HT-29 (cell line): ENCODE measurements at places on chromosomes 1 and 21.
A peak's percentile ranks its signal among the peaks of the same experiment; 100 is the strongest.

DNA sequence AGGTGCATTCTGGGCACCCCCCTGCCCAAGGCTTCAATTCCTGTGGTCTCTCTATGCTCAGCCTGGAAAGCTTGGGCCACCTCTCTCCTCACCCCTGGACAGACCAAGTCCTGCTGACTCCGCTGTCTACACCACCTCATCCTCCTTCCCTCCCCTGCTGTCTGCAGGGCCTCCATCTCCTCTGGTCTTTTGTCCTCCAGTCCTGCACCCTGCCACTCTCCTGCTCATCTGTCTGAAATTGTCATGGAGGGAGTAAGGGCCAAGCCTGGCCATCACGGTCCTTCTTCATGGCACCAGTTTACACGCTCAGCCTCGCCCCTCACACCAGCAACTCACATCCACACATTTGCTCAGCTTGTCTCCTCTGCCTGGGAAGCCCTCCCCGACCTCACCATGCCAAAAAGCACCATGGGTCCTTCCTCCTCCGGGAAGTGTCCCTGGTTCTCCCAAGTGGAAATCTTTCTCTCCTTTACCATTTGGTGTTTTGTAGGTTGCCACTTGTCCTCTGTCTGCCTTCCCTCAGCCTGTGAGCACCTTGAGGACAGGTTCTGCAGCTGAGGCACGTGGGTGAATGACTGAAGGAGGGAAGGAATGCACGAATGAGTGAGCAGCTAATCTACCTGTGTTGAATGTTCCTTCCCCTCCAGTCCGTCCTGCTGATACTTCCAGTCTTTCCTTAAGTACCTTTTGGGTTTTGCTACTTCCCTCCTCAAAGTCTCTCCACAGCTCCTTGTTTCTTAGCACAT is 2.1 kb upstream of the SLC2A1 start:
- no peak for DNase-seq

DNA sequence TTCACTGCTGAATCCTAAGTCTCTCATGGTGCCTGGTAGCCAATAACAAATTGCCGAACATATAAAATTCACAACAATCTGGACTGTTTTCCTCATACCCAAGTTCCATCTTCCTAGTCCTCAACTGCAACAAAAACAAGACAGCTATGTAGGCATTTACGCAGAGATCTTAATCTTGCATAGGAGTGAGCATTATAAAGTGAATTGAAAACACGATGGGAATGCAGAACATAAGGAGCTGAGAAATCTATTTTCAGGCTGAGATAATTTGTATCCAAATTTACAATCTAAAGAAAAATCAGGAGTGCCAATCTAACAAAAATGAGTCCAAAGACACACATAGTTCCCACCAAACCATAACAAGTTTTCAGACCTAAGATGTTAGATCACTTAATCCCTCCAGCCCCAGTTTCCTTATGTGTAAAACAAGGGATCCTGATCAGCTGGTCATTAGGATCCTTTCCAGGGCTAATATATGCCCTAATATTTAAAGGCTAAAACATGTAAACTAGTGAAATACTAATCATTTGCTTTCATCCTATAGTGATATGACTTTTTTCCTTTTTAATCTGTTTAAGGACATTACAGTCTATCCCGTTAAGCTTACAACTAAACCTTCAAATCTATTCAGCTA is 1.9 kb downstream of the SLC16A1 start:
- peak; percentile 31 for DNase-seq

DNA sequence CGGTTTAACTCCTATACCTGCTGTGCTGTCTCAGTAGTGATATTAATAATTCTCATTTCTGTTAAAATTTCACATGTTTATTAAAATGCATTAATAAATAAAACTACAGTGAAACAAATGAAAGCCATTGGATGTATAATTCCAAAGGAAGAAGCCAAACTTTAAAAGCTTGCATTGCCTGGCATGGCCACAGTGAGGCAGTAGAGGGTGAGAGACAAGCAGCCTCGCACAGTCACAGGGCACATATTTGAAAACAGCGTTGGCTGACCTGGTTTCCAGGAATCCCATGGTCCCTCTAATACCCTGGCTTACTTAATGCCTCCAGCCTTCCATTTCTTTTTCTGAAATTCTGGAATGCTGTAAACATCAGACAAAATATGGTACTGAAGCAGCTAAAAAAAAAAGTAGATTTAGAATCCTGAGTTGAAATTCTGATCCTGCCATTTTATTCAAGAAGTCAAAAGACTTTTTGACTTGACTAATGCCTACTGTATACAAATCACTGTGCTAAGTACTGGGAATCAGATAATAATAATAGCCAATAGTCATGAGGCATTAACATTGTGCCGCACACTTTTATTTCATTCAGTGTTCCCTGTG is 6.7 kb upstream of the RNASEL start:
- DNase-seq, result peak; percentile 70

DNA sequence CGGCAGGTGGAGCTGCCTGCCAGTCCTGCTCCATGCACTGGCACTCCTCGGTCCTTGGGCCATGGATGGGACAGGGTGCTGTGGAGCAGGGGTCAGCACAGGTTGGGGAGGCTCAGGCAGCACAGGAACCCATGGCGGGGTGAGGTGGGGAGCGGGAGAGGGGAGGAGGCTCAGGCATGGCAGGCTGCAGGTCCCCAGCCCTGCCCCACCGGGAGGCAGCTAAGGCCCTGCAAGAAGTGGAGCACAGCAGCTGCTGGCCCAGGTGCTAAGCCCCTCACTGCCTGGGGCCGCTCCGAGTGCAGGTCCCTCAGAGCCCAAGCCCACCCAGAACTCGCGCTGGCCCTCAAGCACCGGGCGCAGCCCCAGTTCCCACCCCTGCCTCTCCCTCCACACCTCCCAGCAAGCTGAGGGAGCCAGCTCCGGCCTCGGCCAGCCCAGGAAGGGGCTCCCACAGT is 691 bp upstream of the GBP5 start:
- no peak for DNase-seq

DNA sequence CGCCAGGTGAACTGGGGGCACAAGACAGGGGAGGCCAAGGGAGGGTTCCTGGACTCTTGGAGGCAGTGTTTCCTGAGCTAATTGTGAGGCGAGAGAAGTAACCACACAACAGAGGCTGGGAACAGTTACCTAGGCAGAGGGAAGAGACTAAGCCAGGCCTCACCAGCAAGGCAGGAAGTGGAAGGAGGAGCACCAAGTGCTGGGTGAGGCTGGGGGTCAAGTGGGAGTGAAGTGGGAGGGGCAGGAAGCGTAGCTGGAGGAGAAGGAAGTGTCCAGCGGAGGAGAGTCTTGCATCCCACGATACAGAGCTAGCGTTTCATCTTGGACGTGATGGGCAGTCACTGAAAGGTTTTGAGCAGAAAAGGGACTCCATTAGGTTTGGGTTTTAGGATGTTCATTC is 48.3 kb upstream of the CAPZB start:
- no peak for DNase-seq

DNA sequence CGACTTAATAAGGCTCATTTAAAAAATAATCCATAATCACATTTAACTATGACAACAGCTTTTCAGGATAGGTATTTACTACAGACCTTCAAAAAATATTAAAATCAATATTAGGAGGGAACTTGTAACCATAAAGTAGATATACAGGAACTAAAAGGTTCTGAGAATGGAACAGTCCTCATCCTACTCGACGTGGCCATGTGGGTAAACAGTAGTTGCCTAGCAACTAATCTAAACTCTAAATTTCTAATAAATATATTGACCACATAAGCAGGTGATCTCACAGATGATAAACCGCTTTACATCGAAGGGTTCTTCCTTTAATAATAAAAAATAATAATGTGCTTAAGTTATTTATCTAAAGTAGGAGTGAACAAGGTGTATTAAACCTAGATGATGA is 7.9 kb downstream of the AKT3 start:
- no peak for DNase-seq

DNA sequence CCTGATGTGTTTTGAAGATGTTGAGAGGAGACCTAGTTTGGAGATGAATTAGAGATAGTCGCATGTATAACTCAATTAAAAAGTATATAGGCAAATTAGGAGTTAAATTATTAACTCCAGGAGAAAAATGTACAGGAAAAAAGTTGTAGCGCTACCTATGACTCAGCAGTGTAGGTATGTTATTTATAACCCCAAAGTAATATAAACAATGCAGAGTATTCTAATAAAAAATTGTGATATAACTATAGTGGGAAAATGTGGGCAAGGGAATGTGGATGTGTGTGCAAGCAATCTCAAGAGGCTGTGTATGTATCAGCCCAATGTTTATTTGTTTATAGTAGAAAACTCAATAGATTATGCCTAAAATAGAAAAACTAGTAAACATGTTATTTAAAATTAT is 144.5 kb downstream of the BRINP2 start:
- DNase-seq, result peak; percentile 22

DNA sequence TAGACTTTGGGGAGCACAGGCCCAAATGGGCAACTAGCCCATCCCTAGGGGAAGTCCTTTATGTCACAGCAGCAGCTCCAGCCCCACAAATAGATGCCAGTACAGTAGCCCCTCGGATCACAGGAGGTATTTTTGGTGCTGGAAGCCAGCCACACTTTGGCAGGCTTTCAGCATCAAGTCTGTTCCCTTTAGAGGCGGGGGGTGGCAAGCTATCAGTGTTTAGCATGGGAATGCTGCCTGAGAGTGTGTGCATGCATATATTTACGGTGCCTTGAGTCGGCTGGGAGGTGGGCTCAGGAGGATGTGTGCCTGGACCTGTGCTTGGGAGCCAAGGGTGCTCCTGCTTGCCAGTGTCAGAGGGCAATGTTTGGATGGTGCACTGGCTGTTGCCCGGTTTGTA is 3.5 kb upstream of the PLXNA2 start:
- no peak for DNase-seq

- peak; percentile 22 for DNase-seq
These were observed 30.3 kb upstream of the CBR3 start for GRCh38 chr21:36104317-36105300.

- DNase-seq, result no peak
These were observed 142.3 kb downstream of the CHD1L start for GRCh38 chr1:147384804-147385203.

GRCh38 chr1:22845398-22845935 is 127.2 kb downstream of the LACTBL1 start:
- DNase-seq, result no peak

GRCh38 chr1:61872206-61872605 is 129.9 kb downstream of the PATJ start:
- no peak for DNase-seq

DNA sequence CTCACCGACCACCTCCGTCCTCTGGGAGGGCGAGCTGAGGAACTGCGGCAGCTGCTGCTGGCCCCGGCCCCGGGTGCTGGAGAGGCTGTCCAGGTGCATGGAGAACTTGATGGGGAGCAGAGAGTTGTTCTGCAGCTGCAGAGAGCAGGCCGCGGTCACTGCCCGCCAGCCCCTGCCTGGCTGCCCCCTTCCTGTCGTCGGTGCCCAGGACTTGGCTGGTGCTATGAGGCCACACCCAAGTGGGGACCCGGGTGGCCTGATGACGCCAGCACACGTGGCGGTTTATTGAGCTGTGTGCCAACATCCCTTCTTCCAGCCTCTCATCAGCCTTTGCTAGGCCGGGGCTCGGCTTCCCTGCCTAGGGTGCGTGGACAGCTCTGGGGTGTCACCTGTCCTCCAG is 5.3 kb upstream of the TMEM52 start:
- DNase-seq, result no peak

DNA sequence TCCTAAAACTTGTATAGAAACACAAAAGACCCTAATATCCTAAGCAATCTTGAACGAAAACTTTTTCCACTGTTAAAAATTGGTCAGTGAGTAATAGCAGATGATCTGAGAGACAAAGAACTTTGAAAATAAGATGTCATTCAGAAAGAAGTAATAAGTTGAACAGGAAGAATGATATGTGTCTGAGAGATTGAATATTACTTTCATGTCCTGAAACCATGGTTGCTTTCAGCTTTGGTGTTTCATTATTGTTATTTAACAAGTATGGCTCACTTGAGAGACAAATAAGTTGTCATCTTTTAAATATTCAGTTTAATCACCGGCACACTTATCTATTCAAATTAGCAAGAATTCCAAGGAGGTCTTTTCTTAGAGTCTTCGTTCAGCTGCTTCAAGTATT is 11.4 kb downstream of the PRKACB start:
- DNase-seq, result no peak

DNA sequence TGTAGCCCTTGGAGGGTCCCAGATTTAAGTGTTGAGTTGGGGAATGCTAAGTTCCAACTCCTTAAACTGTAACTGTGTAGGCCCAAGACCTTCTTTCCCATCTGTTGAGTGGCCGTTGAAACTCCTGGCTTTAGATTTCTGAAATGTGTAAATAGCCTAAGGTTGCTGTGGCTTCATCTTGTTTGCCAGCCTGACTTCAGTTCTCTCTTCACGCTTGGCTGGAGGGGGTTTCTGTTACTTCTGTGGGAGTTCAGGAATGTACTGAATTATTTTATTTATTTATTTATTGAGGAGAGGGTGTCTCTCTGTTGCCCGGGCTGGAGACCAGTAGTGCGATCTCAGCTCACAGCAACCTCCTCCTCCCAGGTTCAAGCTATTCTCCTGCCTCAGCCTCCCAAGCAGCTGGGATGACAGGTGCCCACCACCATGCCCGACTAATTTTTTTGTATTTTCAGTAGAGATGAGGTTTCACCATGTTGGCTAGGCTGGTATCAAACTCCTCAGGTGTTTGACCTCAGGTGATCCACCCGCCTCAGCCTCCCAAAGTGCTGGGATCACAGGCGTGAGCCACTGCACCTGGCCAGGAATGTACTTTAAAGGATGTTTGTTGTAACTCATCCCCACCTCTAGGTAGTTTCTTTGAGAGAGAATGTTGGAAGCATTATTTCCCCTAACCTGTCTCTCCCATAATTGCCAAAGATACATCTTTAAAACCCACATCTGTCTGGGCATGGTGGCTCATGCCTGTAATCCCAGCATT is 5.9 kb downstream of the TTC39A start:
- no peak for DNase-seq

- no peak for DNase-seq
These were observed 356.6 kb upstream of the SNX7 start for GRCh38 chr1:98304888-98305287.

GRCh38 chr21:37550157-37550556 is 183.6 kb downstream of the DYRK1A start:
- DNase-seq, result no peak

DNA sequence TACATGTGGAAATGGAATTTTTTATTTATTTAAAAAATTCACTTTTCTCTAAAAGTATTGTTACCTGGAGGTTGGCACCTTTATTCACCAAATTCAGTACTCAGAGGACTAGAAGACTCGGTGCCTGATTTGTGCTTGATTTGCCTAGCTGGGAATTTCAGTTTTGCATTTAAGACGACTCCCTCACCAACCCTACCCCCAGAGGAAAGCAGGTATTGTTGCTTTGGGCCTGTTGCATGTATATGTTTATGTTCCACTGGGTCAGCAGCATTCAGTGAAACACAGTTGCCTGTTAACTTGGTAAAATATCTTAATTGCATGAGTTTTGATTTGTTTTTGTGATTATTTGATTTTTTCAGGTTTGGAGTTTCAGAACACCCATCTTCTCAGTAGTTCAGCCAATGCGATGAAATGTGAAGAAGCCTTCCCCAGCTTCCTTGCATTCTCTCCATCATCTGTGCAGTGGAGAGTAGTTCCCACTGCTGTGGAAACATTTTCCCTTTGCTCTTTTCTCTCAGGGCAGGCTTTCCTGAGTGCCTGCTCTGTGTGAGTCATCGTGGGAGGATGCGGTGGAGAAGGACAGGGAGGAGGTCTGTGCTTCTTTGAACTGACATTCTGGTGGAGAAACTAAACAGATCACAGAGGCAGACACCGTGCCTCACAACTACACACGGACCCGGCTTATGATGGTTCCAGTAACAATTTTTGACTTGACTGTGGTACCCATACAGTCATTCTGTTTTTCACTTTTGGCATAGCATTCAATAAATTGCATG is 6.4 kb downstream of the ADARB1 start:
- no peak for DNase-seq
